CD4-positive, alpha-beta T cell treated with Interleukin-15 for 4 hours (primary cell): ENCODE measurements at places on chromosomes 13 and 19.

- DNase-seq = no peak
Measured at GRCh38 chr19:57302020-57302465, 18.2 kb upstream of the ZNF543 start.

- DNase-seq = no peak
Measured at GRCh38 chr13:97539651-97540610, 106.0 kb downstream of the RAP2A start.

GRCh38 chr13:78659732-78660494 is 958 bp upstream of the OBI1 start:
- DNase-seq = no peak

DNA sequence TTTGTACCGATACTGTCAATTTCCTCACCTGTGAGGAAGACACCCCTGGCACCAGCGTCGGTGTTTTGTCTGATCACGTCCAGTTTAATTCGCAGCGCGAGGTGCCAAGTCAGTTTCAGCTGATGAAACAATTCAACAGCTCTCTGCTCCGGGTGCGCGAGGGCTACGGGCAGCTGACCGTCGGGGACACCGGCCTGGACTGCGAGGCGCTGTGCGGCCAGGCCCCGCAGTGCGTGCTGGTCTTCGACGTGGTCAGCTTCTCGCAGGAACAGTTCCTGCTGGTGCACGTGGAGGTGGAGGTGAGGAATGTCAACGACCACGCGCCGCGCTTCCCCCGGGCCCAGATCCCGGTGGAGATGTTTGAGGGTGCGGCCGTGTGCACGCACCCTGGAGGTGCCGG is 171.5 kb downstream of the OLFM4 start:
- DNase-seq = no peak

GRCh38 chr19:437041-437440 is 23.8 kb downstream of the SHC2 start:
- DNase-seq = no peak

DNA sequence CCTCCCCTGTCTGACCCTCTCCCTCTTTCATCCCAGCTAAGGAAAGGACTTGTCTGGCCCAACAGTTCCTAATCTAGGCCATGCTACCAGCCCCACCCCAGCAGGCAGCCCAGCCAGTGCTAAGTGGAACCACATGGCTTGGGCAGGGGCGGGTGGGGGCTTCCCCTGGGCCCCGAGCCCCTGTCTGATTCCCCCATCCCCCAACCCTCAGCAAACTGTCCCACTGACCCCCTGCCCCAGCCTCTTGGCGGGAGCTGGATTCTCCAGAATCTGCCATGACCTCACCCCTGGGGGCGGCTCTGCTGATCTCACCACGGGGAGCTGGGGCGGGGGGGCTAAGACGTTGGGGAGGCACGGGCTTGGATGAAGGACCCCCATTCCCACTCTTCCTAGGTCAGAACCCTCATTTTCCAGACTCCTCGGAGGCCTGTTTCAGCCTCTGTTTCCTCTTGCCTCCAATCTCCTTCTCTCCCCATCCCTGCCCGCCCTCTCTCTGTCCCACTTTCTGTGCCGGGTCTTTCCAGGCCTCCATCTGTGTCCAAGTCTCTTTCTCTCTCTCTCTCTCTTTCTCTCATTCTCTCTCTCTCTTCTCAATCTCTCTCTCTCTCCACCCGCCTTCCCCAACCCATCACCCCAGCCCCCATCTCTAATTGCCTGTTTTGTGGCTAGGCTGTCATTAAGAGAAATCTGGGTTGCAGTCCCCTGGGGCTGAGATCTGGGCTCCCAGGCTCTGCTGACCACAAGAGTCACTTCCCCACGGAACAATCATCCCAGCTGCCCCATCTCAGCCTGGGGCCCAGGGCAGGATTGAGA is 2.7 kb downstream of the COL5A3 start:
- no peak for DNase-seq

DNA sequence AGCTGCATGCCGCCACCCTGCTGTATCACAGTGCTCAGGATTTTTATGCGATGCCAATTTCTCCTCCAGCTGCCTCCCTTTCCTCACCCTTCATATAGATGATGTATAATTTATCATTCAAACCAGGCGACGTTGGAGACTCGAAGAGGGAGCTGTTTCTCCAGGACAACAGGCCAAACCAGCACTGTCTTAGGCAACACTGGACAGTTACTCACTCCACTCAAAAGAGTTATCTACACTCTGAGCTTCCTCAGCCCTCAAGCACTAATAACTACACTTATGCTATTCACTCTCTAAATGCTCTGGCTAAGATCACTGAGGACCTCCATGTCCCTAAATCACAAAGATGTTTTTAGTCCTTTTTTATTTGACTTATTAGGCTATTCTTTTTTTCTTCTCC is 87.3 kb upstream of the RFC3 start:
- no peak for DNase-seq

DNA sequence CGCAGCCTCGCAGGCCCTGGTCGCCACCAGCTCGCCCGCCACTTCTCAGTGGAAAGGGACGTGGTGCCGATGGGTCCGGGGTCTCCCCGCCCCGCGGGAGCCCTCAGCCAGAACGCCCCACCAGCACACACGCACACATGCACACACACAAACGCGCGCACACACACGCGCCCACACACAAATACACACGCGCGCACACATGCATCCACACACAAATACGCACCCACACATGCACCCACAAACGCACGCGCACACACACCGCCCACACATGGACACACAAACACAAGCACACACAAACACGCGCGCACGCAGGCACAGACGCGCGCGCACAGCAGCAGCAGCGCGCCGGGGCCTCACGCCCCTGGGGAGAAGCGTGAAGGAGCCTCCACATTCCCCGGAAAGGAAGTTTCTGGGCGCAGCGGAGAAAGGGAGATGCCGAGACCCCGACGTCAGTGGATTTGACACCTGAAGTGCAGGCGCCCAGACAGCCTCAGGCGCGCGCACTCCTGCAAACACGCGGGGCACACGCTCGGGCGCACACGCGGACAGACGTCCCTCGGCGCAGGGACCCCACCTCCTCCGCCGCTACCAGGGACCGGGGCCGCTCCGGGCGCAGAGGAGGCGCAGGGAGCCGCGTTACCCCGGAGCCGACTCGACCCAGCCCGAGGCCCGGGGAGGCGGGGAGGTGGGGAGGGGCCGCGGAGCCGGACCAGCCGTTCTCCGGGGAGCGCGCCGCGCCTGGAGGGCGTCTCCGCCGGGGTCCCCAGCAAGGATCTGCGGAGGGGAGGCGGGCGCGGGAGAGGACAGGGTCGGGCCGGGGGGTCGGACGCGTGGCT is 622 bp downstream of the RASA3 start:
- DNase-seq = no peak

DNA sequence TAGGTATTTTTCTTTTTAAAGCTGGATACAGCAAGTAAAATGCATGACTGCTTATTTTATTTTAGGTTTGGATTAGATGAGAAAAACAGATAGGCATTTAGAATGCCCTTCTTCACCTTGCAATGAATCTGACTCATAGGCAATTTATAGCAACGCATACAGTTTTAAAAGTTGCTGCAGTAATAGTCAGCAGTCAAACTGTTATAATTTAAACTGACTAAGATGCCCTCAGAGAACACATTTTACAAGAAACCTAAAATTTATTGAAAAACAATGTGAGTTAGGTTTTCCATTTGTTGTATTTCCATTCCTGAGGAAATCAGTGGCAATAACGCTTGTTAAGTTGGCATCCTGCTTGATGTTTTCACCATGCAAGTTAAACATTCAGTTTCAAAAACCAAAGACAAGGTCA is 1128.2 kb upstream of the PCDH9 start:
- DNase-seq = no peak

DNA sequence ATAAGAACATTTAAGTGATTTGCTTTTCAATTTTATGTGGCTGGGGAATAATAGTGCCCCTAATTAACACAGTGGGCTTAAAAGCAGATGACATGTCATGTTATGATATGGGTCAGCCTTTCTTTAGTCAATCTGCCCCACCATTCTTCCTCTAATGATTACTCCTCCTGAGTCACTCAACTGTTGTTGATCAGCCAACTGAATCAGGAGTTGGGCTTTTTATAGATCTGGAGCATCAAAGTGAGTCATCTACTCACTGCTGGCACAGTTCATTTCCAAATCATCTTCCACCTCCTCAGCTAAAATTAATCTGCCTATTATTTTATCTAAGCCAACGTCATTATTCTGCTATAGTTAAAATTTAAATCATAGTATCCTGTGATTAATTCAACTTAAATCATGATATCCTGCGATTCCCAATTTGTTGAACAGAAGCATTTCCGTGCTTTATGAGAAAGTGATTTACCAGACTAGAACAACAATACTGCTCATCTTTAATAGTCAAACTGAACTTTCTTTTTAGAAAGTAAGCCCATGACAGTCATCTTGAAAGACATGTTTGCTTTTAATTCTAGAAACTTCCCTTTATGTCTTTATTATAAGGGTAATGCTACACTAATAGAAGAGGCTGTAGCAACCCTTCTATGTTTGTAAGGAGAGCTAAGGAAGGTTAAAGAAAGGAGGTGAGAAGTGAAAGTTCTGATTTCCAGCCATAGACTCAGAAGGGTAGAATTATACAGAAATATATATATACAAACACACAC is 551.4 kb downstream of the TBC1D4 start:
- DNase-seq = no peak

DNA sequence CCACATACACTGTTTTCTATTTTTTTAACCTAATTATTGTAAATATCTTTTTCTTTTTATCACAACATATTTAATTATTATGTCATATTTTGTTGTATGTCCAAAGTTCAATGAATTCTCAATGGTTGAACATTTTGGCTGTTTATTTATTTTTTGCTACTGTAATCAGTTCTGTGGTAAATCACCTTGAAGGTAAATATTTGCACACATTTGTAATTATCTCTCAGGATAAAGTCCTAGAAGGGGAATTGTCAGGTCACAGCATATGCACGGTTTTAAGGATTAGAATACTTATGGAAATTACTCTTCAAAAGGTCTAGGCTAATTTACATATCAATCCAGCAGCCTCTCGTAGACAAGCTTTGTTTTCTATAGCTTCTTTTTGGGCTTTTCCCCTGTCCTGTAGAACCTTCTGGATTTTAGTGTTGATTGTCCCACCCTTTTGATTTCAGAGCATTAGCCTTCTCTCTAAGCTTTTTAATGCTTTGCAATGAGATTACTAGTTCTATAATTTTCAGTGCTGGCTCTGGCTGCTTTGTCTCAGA is 362.6 kb downstream of the KCNRG start:
- DNase-seq = no peak

- no peak for DNase-seq
Measured at GRCh38 chr19:418761-419671, 10.1 kb upstream of the C2CD4C start.

GRCh38 chr13:73465617-73465971 is 406.8 kb downstream of the KLF5 start:
- no peak for DNase-seq

DNA sequence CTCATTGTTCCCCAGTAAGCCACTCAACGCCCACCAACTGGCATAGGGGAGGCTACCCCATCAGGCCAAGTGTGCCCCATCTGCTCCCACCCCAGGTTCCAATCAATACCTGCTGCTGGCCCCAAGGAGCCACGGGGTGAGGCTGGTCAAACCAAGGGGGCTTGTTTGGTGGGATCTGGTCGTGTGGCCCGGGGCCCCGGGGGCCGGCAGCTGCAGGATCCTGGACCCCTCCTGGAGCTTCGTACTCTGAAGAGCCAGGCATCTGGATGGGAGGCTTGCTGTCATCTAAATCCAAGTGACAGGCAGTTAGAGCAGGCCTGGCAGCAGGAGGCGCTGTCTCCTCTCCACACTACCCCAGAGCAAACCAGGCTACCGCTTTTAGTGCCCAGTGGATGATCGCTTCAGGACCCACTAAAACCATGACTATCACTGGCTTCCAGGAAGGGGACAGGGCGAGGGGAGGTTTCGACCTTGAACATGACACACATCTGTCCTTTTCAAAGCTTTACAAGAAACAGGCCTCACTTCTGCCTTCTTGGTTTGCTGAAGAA is 14.2 kb downstream of the CHERP start:
- peak; percentile 45 for DNase-seq

DNA sequence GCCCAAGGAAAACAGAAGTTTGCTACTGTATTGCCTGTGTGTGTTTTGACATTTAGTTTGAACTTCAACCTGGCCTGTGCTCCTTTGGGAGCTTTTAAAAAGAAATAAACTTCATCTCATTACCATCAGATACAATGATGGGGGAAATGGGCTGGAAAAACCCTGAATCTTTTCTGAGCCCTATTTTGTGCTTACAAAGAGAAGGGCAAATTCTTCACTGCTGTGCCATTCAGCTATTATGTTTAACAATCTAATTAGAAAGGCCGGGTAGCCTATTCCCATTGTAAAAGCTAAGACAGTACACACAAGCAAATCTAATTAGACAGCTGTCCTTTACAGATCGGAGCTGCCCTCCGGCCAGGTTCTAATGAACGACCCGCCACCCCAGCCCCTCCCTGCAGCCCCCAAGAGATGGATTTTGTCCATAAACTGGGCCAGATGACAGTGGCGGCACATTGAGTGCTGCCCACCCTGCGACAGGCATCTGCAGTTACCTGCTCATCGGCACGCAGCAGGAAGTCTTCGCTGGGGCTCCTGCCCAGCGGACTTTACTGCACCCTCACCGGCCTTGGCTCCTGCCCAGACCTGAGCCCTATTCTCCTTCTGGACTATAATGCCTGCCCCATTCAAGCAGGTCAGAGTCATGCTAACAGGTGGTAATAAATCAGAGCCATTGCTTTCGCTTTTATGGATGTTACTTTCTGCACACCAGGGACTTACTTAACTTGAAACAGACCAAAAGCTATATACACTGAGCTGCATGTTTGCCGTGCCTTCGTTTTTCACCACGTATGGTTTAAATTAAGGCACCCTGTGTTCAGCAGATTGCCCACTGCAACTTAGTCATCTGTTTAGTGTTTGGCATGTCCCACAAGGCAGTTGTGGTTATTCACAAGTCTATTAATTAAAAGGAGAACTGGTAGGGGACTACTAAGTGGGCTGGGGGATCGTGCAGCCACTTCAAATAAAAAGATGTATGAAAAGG is 549.6 kb downstream of the FGF9 start:
- no peak for DNase-seq

- no peak for DNase-seq
Measured at GRCh38 chr13:57326532-57326931, 159.5 kb downstream of the PRR20E start.

GRCh38 chr13:93982179-93982918 is 497.1 kb downstream of the DCT start:
- DNase-seq = no peak

DNA sequence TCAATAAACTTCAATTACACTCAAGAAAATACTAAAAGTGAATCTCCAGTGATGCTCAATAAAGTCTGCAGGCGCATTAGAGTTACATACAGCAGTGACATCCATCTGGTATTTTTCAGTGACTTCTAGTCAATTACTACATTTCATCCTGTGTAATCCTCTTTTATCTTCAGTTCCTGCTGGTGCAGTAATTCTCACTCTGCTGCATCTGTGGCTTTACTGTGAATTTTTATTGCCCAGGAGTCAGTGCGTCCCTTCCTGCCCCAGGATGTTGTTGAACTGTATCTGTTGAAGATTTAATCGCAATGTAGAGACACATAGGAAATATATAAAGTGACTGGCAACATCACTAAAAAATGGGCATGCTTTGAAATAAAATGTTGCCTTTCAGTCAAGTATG is 196.3 kb upstream of the TMTC4 start:
- DNase-seq = no peak

- DNase-seq = no peak
Measured at GRCh38 chr13:73902296-73902695, 231.9 kb downstream of the KLF12 start.

GRCh38 chr19:5586300-5587070 is 18.7 kb upstream of the TINCR start:
- DNase-seq = no peak
